ENCODE measurements at places on chromosomes 11 and 22.

- DNase-seq: no peak
Measured at GRCh38 chr11:16945671-16946469, 68.3 kb downstream of the PLEKHA7 start.

- no peak for DNase-seq
Measured at GRCh38 chr11:85886089-85887056, 31.2 kb downstream of the CCDC83 start.

GRCh38 chr11:4947505-4947904 is at the start of gene OR51A4:
Gene OR51A4, minus strand, starts transcription at chr11:4947605. Its CDS starts 505 bp downstream, at chr11:4947100.
- DNase-seq: no peak

DNA sequence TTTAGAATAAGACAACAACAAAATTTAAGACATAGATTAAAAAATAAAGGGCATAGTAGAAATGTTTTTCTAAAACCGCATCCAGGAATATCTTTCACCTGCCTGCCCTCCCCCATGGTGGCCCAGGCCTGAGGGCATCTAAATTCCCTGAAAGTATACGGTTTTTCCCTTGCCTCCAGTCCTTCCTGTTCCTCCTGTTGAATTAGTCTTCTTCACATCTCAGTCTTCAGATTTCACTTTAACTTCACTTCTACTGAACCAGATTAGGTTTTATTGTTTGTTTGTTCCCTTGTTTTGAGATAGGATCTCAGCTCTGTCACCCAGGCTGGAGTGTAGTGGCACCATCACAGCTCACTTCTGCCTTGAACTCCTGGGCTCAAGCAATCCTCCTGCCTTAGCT is 33.1 kb upstream of the DEPDC7 start:
- no peak for DNase-seq

GRCh38 chr11:10778217-10778970 is 27.3 kb downstream of the CTR9 start:
- no peak for DNase-seq

DNA sequence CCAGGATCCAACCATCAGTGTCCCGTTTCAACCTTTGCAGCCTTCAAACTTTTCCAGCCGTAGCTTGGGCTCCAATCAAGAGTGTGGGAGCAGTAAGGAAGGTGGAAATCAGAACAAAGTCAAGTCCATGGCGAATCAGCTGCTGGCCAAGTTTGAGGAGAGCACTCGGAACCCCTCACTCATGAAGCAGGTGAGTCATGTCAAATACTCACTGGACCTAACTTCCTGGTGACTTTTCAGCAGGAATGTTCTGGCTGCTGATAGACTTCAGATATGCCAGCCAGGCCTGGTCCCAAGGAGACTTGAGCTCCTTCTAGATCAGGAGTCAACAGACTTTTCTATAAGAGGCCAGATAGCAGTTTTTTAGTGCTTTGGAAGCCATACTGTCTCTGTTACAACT is 129.0 kb downstream of the MICAL2 start:
- DNase-seq: no peak

DNA sequence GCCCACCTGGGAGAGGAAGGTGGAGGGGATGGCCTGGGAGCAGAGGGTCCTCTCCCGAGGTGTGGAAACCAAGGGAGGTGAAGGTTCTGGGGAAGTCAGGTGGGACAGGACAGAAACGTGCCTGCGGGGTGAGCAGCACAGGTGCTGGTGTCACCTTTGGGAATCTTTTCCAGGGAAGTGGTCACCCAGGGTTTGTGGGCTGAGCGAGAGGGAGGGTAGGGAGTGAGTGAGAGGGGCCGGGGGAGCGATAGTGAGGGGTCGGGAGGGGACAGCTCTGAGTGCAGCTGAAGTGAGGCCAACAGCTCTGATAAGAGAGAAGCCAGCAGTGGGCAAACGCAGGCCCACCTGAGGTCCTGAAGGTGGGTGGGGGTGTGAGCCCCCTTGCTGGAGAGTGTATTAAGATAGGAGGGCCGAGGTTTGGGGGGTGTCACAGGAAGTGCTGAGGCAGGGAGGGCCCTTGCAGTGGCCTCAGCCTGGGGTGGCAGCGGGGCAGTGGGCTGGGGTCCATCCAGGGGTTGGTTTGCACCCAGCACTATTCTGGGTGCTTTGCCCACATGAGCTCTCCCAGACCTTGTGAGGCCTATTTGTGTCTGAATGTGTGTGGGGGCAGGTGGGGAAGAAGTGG is 1.6 kb upstream of the SHANK3 start:
- no peak for DNase-seq

DNA sequence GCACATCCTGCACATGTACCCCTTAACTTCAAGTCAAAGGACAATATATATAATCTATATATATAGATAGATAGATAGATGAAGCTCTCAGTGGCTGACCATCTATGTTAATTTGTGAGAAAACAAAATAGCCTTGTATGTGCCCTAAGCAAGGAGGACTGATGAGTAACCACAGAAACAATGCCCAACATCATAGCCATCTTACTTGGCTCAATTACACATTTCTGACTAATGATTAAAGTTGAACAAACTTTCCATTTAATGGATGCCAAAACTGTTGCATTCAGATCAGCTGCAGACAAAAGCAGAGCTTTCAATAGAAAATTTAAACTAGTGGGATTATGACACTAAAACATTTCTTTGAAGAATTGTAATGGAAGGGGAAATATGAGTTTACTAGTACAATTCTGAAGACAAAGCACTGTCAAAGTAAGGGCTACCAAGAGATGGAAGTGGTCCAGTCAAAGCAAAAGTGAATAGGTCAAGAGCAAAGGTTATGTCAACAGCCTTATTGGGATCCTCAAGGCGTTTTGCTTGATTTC is 1188.2 kb upstream of the RAG2 start:
- no peak for DNase-seq

- no peak for DNase-seq
Measured at GRCh38 chr11:10267821-10268220, 26.2 kb downstream of the SBF2 start.

- DNase-seq: no peak
Measured at GRCh38 chr11:117932426-117932825, 3.2 kb upstream of the TMPRSS13 start.

DNA sequence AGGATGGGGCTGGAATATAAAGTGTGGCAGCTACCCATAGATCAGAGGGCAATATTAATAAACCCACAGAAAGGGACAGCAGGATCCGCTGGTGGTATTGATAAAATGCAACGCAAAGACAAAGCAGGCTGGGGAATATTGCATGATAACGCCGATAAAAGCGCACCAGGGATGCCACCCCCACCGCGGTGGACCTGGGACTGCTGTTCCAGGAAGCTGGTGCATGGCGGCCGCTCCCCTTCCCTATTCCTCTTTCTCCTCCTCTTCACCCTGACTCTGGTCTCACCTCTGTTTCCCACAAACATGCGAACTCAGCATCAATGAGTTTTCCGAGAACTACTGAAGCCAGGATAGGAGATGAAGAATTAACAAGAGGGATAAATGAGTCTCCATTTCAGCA is 20.2 kb downstream of the SPATA19 start:
- DNase-seq: no peak

DNA sequence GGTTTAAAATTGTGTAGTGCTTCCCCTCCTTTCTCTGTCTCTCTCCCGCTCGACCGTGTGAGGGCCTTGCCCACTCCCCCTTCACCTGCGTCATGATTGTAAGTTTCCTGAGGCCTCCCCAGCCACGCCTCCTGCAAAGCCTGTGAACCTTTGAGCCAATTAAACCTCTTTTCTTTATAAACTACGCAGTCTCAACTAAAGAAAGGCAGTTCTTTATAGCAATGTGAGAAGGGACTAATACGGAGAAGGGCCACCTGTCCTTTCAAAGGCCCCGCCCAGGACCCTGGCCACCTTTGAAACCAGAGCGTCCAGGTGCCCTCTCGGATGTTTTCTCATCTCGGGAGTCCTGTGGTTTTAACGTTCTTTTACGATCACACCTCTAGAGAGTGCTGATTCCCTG is 741.5 kb downstream of the BRD1 start:
- DNase-seq: no peak

GRCh38 chr11:47514825-47515647 is 37.9 kb downstream of the CELF1 start:
- no peak for DNase-seq

GRCh38 chr11:46637546-46637945 is 20.2 kb downstream of the ATG13 start:
- no peak for DNase-seq
